GM04504 (cell line): ENCODE measurements at places on chromosomes 16 and 17.

DNA sequence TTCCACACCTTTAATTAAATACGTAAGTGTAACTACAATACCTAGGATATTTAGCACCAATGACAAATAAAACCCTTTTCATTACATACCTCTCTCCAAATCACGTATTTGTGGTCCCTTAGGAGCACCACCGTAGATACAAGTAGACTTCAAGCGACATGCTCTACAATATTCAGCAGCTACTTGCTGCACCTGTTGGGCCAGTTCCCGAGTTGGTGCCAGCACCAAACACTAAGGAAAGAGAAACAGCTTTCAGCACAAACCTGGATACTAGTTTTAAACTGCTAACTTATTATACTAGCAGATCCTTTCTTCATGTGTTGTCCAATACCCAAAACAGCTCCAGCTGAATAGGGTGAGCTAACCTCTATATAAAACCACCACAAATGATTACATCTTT lies 2.7 kb downstream of the DDX5 start:
- DNase-seq: no peak

GRCh38 chr16:49464093-49464492 lies 90.5 kb downstream of the C16orf78 start:
- DNase-seq: no peak

DNA sequence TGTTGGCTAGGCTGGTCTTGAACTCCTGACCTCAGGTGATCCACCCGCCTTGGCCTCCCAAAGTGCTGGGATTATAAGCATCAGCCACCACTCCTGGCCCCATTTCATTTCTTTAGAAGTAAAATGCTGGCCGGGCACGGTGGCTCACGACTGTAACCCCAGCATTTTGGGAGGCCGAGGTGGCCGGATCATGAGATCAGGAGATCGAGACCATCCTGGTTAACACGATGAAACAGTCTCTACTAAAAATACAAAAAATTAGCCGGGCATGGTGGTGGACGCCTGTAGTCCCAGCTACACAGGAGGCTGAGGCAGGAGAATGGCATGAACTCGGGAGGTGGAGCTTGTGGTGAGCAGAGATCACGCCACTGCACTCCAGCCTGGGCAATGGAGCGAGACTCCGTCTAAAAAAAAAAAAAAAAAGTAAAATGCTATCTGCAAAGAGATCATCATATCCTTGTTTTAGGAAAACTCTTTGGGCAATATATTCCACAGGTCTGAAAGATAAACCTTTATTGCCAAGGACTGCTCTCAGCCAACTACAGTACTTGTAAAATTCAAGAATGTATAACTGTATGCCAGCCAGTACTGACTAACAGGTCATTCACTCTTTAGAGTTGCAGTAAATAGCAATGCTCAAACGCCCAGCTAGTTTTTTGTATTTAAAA lies 3.8 kb downstream of the GJC1 start:
- DNase-seq: no peak

DNA sequence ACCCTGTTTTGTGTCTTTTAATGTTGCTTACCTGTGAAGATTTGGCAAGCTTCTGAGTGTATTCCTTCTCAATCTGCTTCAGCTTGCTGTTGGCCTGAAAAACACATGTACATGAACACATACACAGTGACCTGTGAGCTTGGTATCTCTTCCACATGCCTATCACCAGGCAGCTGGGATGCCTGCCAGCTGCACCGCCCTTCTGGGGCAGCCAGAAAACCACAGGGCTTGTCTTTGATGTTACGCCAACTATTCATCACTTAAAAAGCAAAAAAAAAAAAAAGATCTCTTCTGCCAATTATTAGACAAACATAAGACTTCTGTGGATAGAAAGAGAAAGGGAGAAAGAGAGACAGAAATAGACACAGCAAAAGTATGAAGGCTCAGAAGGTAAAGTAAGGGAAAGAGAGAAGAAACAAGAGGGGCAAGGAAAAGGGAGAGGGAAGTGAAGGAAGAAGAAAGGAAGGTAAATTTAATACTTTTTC lies 189.2 kb upstream of the AXIN2 start:
- DNase-seq: peak; percentile 85

GRCh38 chr16:77469634-77470033 lies 34.8 kb upstream of the ADAMTS18 start:
- DNase-seq: no peak

GRCh38 chr16:85304337-85304736 lies 192.1 kb upstream of the CIBAR2 start:
- no peak for DNase-seq

DNA sequence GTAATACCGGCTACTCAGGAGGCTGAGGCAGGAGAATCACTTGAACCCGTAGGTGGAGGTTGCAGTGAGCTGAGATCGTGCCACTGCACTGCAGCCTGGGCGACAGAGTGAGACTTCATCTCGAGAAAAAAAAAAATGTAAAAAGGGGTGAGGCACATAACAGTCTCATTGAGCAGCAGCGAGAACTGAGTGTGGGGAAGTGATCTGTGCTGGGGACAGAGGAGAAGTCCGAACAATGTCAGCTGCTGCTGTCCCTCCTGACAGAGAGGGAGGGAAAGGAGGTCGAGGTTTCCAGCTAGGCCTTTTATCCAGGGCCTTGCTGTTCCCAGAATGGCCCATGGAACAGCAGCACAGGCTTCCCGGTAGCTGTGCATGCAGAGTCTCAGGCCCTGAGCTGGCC lies 14.0 kb downstream of the C16orf74 start:
- DNase-seq: no peak

DNA sequence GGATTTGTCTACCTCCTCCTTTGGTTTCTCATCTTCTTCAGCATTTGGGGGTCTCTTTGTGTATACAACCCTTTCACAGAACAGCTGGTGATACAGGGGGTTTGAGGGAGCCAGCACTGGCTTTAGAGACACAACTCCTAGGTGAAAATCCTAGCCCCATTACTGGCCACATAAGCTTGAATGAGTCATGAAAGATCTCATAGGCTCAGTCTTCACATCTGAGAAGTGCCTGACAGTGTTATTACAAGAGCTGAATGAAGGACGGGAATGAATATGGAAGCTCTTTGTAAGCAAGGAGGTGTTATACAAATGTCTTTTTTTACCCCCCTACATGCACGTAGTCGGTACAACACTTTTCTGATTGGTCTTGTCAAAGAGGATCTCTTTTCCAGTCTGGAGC lies 1.7 kb upstream of the B4GALNT2 start:
- no peak for DNase-seq

- DNase-seq: no peak
These were observed 15.8 kb downstream of the ANKFY1 start for GRCh38 chr17:4247971-4248388.

DNA sequence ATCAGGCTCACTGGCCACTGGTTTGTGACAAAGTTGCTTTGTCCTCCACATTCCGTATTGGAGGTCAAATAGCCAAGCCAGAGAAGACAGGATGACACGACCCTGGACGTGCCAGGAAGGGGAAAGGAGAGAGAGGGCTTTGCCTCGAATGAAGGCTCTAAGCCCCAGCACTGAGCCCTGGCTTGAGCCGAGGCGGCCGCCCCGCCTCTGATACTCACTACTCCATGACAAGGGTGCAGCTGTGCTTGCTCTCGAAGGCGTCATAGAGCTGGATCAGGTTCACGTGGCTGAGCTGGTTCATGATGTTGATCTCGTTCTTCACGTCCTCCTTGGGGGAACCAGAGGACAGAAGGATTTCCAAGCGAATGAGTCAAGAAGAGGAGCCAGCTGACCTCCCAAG lies 19.3 kb downstream of the MYLK3 start:
- DNase-seq: no peak

- DNase-seq: no peak
These were observed 76.3 kb downstream of the USP32 start for GRCh38 chr17:60315650-60316049.

DNA sequence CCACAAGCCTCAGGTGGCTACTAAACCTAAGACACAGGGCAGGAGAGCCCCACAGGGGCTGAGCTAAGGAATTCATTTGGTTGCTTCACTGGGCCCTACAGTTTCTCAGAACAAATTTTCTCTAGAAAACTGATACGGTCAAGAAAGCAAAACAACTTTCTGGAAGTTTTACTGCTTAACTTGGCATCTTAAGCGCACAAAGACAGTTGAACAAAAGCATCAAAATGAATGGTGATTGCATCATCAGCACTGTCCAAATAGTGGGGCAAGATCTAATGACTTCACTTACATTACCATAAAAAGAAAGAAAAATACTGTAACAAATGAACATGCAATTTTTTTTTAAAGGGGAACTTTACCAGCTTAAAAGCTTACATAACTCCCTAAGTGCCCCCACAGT lies 47.6 kb downstream of the XPO6 start:
- DNase-seq: peak; percentile 44

DNA sequence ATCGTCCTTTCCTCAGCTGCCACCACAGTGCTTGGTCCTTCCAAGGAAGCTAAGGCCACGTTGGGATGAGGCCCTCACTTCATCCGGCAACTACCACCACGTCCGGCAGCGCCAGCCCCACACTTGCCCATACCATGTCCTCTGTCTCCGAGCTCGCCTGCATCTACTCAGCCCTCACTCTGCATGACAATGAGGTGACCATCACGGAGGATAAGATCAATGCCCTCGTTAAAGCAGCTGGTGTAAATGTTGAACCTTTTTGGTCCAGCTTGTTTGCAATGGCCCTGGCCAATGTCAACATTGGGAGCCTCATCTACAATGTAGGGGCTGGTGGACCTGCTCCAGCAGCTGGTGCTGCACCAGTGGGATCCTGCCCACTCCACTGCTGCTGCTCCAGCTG lies 44.9 kb downstream of the TTC19 start:
- no peak for DNase-seq

DNA sequence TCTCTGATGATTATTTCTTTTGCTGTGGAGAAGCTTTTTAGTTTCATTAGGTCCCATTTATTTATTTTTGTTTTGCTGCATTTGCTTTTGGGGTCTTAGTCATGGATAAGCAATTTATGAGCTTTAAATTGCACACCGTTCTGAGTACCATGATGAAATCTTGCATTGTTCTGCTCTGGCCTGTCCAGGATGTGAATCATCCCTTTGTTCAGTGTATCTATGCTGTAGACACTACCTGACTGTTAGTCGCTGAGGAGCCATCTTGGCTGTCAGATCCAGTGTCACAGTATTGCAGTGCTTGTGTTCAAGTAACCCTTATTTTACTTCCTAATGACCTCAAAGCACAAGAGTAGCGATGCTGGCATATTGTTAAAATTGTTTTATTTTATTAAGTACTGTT lies 218.0 kb upstream of the CNTNAP4 start:
- DNase-seq: no peak

DNA sequence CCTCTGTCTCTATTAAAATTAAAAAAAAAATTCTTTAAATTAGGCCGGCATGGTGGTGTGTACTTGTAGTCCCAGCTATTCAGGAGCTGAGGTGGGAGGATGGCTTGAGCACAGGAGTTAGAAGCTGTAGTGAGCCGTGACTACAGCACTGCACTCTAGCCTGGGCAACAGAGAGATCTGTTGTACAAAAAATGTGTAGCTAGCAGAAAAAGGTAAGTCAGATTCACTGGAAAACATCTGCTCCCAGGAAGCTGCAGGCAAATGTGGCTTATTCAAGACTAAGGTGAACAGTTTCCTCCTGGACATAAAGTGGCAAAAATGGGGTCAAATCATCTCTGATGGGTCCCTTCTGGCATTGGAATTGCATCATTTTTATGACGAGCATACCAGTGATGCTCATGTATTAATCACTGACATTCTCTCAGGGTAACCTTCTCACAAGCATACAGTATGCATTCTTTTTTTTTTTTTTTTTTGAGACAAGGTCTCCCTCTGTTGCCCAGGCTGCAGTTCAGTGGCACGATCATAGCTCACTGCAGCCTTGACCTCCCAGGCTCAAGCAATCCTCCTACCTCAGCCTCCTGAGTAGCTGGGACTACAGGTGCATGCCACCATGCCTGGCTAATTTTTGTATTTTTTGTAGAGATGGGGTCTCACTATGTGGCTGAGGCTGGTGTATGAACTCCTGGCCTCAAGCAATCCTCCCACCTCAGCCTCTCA lies 48.7 kb downstream of the CPPED1 start:
- DNase-seq: peak; percentile 19

- DNase-seq: no peak
These were observed 13.5 kb downstream of the CACNA1G start for GRCh38 chr17:50573866-50574611.

DNA sequence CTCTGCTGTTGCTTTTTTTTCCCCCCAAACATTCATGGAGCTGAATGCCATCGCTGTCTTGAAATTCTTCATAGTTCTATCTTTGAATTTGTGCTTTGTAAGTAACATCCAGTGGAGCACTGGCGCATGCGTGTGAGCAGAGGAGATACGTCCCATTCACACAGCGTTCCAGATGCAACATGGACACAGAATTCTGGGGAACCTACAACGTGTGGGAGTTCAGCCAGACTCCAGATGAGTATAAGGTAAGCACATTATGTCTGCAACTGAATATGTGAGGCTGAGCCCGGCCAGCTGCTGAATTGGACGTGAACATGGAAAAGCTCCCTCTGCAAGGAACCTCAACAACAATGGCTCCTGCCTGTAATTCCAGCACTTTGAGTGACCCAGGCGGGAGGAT lies 4.3 kb upstream of the ATP1B2 start:
- DNase-seq: no peak

DNA sequence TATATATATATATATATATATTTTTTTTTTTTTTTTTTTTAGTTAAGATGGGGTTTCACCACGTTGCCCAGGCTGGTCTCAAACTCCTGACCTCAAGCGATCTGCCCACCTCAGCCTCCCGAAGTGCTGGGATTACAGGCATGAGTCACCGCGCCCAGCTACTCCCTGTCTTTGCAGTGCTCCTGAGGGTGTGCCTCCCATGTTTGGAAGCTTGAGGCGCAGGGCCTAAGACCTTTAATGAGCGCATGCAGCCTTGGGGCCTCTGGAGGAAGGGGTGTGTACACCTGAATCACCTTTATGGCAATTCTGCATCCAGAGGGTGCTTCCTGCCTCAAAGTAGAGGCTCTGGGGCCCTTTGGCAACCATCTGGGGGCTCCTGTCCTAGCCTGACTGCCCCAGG lies 219.4 kb upstream of the CIBAR2 start:
- DNase-seq: no peak

GRCh38 chr17:83109386-83109785 lies 30.0 kb downstream of the METRNL start:
- DNase-seq: no peak

- DNase-seq: no peak
These were observed 44.1 kb upstream of the SLC38A10 start for GRCh38 chr17:81339191-81339533.

DNA sequence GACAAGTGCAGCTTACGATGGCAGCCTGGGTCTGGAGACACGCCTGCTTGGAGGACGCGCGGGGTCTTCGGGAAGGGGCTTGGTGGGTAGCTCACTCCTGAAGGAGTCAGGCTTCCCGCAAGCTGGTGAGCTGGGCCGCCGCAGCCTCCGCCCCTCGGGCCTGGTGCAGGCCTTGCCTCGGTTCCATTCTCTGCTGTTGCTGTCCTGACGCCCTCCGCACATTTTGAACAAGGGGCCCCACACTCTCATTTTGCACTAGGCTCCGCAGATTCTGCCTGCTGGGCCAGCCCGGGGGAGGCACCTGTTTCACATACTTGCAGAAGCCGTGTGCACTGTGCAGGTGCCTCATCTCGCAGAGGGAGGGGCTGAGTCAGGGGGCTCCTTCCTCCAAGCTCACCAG lies 31.9 kb upstream of the CBX4 start:
- no peak for DNase-seq

- no peak for DNase-seq
These were observed 1.7 kb downstream of the FZD2 start for GRCh38 chr17:44558710-44559633.

- no peak for DNase-seq
These were observed 311 bp upstream of the KDM8 start for GRCh38 chr16:27202923-27203506.
